ENCODE measurements at places on chromosomes 7 and 10.

DNA sequence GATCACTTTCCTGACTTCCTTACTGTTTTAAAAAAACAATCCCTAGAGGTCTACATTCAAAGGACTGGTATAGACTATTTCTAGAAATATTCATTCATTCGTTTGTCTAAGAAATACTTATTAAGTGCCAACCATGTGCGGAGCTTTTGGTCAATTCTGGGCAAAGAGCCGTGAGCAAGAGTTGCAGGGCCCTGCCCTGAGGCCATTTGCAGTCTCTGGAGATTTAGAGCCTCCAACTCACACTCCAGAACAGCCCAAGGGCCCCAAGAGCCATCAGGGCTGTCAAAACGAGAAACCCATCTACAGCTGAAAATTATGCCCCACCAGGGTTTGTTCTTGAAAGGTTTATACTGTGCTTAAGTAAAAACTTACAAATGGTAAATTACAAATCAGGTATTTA, 16.2 kb downstream of the WDR91 start:
- DNase-seq, result no peak

DNA sequence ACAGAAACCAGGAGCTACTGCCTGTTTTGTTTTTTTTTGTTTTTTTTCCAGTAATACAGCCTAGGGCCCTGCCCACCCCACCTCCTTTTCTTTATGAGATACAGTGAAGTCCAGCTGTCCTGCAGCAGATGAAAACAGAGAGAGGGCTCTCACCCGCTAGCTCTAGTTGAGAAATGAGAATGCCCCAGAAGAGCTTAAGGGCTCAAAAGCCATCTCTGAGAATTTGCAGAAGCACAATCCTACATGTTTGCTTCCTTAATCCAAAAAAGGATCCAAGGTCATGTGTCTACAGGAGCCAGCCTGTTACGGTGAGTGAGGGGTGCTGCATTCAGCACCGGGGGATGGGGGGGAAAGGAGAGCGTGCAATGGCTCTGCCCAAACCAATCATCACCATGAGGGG, 122.7 kb downstream of the KCNMA1 start:
- no peak for DNase-seq

GRCh38 chr10:51244309-51244708, 170.0 kb downstream of the PRKG1 start:
- no peak for DNase-seq

DNA sequence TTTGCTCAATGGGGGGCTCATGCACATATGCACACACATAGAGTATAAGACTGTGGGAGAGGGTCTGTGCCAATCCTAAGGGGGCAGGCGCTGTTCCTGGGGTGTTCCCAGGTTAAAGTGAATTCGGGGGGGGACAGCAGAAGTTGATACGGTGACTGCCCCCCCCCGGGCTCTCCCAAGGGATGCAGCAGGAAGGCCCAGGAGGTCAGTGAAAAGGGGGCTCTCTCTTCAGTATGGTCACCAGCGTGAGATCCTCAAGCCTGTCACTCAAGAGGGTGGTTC, 32.4 kb downstream of the SPDYE6 start:
- DNase-seq, result no peak

GRCh38 chr7:156682928-156683327, 42.4 kb downstream of the RNF32 start:
- DNase-seq, result no peak

Data from OCI-LY7 (cell line).